ENCODE measurements at places on chromosomes 13 and 19. TPM values are rescaled to one million over a fixed set of nuclear protein-coding genes. Genes with fewer than 3 reads are reported as not detected.

GRCh38 chr19:8367327-8368001, 3.5 kb downstream of the ANGPTL4 start:
- DNase-seq, result peak; percentile 94

ZMYM2 gene
- 58.2 TPM for polyA plus RNA-seq

- DNase-seq, result no peak
Observed at GRCh38 chr13:61695147-61695546, 279.5 kb upstream of the PCDH20 start.

MAMSTR gene
- 134 TPM for polyA plus RNA-seq

BEST2 gene
- polyA plus RNA-seq, result 0.13 TPM

DNA sequence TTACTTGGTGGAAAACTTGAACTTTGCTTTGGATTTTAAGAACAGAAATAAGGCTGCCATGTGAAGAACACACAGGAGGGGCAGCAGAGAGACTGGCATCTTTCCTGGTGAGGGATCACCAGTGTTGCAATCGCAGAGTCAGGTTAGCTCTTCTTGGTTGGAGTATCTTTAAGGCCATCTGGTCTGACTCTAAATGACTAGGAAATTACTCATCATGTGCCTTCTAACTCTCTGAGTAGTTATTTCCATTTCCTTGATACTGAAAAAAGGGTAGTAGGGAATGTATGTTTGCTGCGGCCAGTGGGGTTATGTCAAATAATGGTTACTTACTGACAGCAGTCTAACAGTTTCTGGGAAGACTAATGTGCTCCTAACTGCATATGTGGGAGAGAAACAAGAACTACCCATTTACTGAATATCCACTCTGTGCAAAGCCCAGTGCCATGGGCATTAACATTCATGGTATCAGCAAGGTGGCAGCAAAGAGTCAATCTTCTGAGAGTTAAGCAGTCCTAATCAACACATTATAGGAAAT, 122.1 kb downstream of the COG6 start:
- no peak for DNase-seq

GRCh38 chr13:48004201-48004600, 3.1 kb upstream of the SUCLA2 start:
- peak; percentile 44 for DNase-seq

DNA sequence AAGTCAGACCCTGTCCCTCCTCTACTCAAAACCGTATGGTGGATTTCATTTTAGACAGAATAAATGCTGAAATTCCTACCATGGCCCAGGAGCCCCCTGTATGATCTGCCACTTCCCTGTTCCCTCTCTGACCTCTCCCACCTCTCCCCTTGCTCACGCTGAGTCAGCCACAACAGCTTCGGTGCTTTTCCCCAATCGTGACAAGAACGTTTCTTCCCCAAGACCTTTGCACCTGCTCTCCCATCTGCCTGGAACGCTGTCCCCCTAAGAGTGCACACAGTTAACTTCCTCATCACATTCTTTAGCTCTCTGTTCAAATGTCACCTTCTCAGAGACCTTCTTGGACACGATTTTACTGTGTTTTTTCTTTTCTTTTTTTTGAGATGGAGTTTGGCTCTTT, 2.3 kb downstream of the VRK3 start:
- DNase-seq, result no peak

ZNF460 gene
- 1.2 TPM for polyA plus RNA-seq

CFAP97D2 gene
- not detected for polyA plus RNA-seq

ZNF547 gene
- polyA plus RNA-seq, result 3.5 TPM

LILRB5 gene
- polyA plus RNA-seq, result 11.8 TPM

DNA sequence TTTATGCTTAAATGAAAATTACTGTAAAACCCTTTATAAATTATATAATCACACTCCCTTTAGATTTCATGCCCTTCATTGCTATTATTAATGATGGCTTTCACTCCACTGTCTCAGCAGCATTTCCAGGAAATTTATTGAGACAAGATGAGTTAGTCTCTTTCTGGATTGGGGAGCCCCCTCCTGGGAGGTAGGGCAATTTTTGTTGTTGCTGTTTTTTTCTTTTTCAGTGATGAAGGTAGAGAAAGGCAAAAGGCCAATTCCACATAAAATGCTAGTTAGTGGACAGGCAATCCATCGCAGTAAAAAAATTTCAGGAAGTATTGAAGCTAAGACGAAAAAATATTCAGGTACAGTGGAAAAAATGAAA, 80.2 kb downstream of the TEX26 start:
- peak; percentile 49 for DNase-seq

URAD gene
- polyA plus RNA-seq, result 1.5 TPM

UGGT2 gene
- polyA plus RNA-seq, result 22.1 TPM

- DNase-seq, result no peak
Observed at GRCh38 chr19:7638802-7639465, 2.0 kb downstream of the STXBP2 start.

ACP7 gene
- polyA plus RNA-seq, result 0.11 TPM

GRCh38 chr13:94311893-94312292, 167.6 kb downstream of the DCT start:
- no peak for DNase-seq

GRCh38 chr19:27909861-27910260, 1303.1 kb downstream of the UQCRFS1 start:
- no peak for DNase-seq

C2CD4C gene
- 1.2 TPM for polyA plus RNA-seq

- peak; percentile 74 for DNase-seq
Observed at GRCh38 chr13:28531077-28531844, 36.3 kb upstream of the FLT1 start.

ZNF835 gene
- 3.6 TPM for polyA plus RNA-seq

- DNase-seq, result no peak
Observed at GRCh38 chr13:79392882-79393563, 13.0 kb downstream of the RBM26 start.

DNA sequence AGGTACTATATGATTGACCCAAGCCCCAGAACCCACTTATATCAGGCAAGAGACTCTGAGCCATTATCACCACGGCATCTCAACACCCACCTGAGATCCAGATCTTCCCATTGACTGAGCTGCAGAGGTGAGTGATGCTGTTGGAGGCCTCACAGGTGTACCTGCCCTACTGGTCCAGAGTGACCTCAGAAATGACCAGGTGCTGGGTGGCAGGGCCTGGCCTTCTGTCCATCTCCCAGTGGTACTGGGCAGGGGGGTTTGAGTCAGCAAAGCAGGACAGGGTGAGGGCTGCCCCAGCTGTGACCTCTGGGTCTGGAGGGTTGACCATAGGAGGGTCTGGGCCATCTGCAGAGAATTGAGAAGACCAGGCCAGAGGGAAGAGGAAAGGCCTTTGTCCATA, 13.2 kb upstream of the CEACAM20 start:
- no peak for DNase-seq

GRCh38 chr19:56170261-56170660, 5.5 kb upstream of the GALP start:
- DNase-seq, result no peak

SCAF1 gene
- 27.0 TPM for polyA plus RNA-seq

DNA sequence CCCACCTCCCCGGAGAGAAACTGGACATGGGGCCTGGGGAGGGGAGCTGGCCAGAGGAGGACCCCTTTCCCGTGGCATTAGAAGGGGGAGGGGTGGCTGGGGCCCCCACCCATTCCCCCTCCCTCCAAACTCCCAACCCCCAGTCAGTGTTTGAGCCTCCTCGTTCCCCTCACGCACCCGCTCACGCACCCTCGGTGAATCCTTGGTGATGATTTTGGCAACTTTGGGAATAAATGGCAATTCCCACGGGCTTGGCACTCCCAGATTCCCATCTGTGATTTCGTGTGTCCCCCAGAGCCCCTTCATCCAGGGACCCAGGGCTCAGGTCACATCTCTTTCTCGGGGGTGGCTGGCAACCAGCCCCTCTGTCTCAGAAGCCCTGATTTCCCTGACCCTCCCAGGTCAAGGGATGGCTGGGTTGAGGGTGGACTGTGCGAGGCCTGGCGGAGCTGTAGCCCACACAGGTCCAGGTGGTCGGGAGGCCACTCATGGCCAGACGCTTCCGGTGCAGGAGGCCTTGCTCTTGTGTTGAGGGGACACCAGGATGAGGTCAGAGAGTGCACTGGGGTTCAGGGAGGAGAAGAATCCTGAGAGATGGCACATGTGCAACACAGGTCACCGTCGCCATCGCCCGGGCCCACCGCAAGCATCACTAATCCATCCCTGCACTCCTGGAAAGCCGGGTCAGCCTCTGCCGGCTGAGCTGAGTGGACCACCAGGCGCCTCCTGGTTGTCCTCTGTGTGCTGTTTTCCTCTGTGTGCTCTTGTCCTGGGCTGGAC, 20.7 kb downstream of the EPN1 start:
- DNase-seq, result no peak

DNA sequence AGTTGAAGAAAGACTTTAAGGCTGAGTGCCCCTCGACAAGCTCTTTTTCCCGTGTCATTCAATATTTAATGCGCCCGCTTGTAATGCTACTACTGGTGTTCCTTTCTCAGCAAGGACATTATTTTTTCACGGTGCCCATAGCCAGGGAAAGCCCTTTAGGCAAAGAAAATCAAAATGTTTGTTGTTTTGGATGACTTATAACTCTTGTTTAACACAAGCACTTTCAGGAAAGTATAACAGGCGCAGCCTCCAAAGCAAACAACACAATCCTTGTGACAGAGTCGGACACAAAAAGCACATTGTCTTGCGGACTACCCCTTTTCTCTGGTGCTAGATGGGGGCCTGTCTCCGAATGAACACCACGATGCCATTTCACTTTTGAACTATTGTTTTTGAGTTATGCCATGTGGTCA, 12.4 kb downstream of the ZIC5 start:
- no peak for DNase-seq

NLRP11 gene
- not detected for polyA plus RNA-seq

DNA sequence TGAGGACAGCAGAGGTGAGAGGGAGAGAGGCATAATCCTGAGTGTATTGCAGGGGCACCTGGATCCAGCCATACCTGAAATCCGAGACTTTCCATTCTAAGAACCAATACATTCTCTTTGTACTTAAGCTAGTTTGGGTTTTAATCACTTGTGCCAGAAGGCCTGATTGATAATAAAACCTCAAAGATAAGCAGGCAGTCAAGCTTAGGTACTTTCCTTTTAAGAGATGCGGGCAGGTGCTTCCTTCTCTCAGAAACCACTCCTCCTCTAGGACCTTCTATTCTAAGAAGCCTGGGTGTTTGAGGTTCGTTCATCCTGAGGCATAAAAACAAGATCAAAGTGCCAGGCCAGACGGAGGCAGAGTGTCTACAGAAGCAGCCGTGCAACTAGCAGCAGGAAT, 22.2 kb downstream of the FAM187B start:
- DNase-seq, result no peak

DNA sequence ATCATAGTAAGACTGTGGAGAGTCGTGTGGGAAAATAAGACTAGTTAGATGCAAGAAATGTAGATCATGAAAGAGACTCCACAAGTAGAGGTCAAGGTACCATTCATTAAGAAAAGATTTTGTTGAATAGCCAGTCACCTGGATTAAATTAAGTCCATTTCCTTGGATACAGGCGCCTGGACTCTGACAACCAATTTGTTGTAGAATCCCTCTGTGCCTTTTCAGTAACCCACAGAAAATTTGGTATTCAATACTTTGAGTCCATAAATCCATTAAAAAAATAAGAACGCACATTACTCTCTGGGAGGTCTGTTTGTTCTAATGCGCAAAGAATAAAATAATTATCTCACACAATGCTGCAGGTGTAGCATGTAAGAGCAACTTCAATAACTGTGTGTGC, 469.4 kb downstream of the KLF12 start:
- DNase-seq, result peak; percentile 71

ZNF540 gene
- 2.0 TPM for polyA plus RNA-seq

DNA sequence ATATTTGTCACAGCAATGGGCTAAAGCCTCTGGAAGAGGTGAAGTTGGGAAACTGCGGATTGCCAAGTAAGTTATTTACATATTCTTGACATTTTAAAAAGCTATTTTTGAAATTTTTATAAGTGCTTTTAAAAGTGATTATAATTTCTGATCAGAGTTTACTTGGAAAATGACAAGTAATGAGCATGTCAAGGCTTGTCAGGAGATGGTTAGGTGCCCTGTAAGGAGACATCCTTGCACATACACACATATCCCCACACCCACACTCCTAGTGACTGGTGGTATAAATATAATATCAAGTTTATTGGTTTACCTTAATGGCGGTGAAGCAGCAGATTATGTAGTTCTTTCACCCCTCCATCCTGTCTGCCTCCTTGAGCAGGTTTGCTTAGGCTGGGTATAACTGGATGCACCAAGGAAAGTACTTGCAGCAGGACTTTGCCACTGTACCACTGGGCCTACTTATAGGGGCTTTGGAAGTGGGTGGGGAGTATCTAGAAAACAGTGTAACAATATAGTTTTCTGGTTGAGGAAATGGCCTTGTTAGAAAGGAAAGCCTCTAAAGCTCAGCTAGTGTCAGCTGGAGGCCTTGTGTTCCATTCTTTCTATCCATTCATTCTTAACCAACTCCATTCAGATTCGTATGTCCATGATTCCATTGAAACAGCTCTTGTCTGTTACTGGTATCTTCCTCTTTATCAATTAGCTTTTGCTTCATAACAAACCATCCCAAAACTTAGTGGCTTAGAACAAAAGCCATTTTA, 16.6 kb downstream of the GTF2F2 start:
- DNase-seq, result no peak

GRCh38 chr19:33554821-33555220, 33.2 kb upstream of the PEPD start:
- no peak for DNase-seq

DNA sequence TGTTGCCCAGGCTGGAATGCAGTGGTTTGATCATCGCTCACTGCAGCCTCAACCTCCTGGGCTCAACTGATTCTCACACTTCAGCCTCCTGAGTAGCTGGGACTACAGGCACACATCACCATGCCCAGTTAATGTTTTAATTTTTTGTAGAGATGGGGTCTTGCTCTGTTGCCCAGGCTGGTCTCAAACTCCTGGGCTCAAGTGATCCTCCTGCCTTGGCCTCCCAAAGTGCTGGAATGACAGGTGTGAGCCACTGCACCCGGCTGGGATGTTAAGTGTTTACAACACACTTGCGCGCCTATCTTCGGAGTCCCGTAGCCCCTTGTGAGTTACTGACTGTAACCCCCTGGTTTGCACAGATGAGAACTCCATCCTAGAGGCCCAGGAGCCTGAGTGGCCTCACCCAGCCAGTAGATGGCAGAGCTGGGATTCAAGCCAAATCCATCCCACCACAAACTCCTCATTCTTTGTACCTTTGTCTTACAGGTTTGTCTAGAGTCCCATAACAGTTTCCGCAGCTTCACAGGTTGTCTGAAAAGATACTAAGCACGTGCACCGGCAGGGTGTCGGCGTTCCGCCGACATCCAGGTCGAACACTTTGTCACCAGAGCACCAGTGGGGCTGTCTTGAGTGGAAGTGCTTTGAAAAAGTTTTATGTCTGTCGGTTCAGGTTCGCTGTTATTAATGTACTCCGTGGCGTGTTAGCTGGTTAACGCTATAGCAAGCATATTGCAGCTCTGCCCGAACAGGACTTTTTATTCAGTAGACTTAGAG, 14.7 kb downstream of the MAG start:
- DNase-seq, result no peak

All from muscle of leg (tissue), 16 donors.